Dorsolateral prefrontal cortex (tissue), 122 donors: ENCODE measurements at places on chromosomes 1 and 21. TPM values are rescaled to one million over a fixed set of nuclear protein-coding genes. Genes with fewer than 3 reads are reported as not detected.

APCS gene
- total RNA-seq = not detected

S100A12 gene
- not detected for total RNA-seq

- no peak for DNase-seq
Observed at GRCh38 chr1:221939607-221940006, 197.7 kb upstream of the DUSP10 start.

DNA sequence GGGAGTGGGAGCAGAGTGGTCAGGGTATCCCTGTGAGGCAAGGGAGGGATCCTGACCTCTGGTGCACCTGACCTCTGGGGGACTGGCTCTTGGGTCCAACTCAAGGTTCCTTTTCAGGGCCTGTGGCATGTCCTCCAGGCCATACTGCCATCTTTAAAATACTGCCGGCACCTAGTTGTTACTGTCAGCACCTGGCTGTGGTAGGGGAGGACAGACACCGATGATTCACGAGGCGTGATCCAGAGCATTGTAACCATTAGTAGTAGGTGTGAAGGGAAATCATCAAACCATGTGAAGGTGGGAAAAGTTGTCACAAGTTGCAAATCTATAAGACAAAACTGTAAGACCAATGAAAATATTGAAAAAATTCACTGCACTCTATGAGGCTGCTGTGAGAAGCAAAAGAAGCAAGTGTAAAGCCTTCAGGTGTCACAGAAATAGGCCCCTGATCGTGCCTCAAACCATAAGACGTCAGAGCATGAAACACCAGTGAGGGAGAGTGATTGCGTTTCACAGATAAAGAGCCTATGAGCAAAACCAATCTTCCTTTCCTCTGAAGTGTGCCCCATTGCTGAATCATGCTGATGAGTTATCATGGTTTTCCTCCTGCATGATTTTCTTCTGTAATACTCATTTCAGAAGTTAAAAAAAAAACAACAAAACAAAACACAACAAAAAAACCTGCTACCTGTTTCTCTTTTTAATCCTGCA, 55.3 kb downstream of the CDC7 start:
- no peak for DNase-seq

DNA sequence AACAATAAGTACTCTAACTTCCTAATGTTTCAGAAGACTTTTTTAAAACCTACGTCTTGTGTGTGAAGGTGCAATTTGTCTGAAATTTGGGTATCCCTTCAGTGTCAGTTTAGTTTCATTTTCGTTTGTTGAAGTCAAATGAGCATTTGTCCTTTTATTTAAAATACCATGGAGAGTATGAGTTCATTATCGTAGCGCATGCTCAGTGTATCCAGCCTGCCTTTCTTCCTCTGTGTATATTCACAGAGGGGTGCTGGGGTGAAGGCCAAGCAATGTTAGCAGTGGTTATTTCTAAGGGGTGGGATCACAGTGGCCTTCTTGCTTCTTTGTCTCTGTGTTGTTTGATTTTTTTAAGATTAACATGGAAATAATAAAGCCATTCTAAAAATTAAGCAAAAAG, 43.2 kb downstream of the CNN3 start:
- DNase-seq = no peak

DNA sequence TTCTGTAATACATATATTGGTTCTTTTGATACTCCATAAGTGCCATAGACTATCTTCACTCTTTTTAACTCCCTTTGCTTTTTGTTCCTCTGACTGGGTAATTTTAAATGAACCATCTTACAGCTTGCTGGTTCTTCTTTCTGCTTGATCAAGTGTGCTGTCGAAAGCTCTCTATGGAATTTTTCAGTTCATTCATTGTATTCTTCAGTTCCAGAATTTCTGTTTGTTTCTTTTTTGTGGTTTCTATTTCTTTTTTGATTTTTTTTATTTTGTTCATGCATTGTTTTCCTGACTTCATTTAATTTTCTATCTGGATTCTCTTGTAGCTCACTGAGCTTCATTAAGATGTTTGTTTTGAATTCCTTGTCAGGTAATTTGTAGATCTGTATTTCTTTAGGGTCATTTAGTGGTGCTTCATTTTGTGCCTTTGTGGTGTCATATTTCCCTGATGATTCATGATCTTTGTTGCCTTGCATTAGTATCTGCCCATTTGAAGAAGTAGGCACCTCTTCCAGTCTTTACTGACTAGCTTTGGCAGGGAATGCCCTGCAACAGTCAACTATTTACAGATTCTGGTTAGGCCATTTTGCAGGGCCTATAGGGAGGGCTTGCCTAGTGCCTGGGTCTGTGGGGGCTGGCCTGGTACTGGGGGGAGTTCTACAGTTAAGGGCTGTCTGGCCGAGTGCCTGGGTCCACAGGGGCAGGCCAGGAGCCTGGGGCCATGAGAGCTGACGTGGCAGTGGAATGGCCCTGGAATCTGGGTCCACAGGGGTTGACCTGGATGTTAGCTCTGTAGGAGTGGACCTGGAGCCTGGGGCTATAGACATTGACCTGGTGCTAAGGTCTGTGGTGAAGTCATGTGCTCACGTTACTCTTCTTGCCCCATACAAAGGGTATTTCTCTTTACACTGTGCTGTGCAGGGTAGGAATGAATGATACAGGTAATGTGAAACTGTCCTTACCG, 89.7 kb downstream of the MAGI3 start:
- DNase-seq = no peak

DNA sequence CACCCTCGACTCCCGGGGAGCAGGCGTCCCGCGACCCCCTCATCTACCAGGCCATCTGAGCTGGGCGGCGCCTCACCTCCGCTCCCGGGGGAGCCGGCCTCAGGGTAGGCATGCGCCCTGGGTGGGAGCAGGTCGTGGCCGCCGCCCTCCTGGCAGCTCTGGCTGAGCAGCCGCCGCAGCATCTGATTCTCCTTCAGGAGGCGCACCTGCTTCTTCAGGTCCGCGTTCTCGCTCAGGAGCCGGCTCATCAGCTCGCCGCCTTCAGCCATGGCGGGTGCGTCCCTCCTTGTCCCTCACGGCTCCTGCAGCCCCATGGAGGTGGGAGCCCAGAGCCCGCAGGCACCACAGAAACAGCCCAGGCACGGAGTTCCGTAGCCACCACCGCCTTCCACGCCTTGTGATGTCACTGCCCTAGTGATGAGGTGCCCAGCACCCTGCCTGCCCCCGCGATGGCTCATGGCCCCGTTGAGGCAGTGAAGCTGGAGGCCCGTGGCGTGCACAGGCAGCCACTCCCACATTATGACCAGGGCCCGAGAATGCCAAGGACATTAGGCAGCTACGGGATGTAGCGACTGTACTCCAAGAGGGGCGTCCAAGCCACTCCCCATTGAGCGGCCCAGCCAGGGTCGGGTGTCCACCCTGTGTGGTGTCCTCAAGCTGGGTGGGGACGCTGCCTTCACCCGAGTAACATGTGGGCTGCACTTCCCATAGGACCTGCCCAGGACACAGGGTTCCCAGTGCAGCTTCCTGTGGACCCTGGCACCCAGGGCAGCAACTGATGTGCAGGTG, 1.5 kb downstream of the SPATC1L start:
- no peak for DNase-seq
